Vagina (tissue), 2 donors: ENCODE measurements at places on chromosomes 3 and 15.

DNA sequence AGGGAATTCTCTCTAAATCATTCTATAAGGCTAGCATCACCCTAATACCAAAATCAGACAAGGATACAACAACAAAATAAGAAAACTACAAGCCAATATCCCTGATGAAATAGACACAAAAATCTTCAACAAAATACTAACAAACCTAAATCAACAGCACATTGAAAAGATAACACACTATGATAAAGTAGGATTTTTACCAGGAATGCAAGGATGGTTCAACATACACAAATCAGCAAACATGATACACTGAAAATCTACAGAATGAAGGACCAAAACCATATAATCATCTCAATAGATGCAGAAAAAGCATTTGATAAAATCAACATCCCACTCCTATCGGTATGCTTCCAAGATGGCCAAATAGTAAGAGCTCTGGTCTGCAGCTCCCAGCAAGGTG is 39.5 kb downstream of the ALDH1A2 start:
- H3K27ac ChIP-seq, result no peak overlapping the region
- peaks cover 10% of the 10 kb centered on the region for H3K4me1 ChIP-seq
- H3K4me3 ChIP-seq, result no peak overlapping the region

DNA sequence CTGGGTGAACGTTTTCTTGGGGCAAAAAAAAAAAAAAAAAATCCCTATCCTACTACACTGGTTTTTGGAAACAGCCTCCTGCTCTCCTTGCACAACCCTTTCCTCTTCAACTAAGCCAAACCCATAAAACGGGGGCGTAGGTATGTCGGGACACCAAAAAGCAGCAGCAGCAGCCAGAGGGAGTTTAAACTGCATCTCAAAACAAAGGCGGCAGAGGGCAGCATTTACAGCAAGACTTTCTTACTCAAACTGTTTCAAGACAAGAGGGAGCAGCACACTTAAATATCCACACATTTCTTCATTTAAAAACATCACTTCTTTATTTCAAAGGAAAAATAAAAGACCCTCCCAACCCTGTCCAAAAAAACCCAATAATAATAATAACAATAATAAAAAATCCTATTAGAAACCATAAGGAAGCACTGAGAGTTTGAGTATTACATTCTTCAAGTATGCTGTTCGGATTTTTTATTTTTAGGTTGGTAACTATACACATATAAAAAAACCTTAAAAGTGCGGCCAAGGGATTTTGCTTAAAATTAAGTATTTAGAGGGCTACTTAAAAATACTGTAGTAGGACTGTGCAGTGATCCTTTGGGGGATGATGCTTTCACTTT is 43.9 kb upstream of the PLXND1 start:
- H3K4me1 ChIP-seq, result peaks cover 17% of the 10 kb centered on the region
- H3K27me3 ChIP-seq, result no peaks in the 10 kb centered on the region
- no peak overlapping the region for H3K27ac ChIP-seq
- no peak for DNase-seq
- no peak overlapping the region for H3K4me3 ChIP-seq

GRCh38 chr3:117011687-117012250 is 302.2 kb downstream of the TUSC7 start:
- H3K4me3 ChIP-seq, result no peak overlapping the region
- no peaks in the 10 kb centered on the region for H3K4me1 ChIP-seq
- DNase-seq, result no peak
- H3K27me3 ChIP-seq, result no peaks in the 10 kb centered on the region
- H3K36me3 ChIP-seq, result no peaks in the 10 kb centered on the region

- H3K27ac ChIP-seq, result no peak overlapping the region
- H3K4me3 ChIP-seq, result no peak overlapping the region
- no peaks in the 10 kb centered on the region for H3K4me1 ChIP-seq
- DNase-seq, result no peak
- no peaks in the 10 kb centered on the region for H3K27me3 ChIP-seq
Measured at GRCh38 chr3:135248213-135248612, 453.2 kb downstream of the EPHB1 start.

DNA sequence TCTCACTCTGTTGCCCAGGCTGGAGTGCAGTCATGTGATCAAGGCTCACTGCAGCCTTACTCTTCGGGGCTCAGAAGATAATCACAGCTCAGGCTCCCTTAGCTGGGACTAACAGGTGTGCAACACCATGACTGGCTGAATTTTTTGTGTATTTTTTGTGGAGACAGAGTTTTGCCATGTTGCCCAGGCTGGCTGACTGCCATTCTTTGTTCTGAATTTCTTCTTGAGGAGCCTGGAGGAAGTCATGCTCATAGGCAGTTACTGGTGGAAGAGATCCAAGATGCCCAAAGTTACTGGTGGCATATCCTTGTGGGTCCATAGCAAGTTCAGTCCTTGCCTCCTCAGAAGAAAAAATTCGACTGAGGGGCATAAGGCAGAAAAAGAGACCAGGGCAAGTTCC is 16.6 kb upstream of the UBP1 start:
- H3K4me3 ChIP-seq, result no peak overlapping the region
- DNase-seq, result no peak
- no peaks in the 10 kb centered on the region for H3K36me3 ChIP-seq
- H3K4me1 ChIP-seq, result no peaks in the 10 kb centered on the region
